ENCODE measurements at places on chromosomes 12 and 14.

GRCh38 chr14:73460691-73461127 lies 2.4 kb upstream of the NUMB start:
- no peak for DNase-seq

DNA sequence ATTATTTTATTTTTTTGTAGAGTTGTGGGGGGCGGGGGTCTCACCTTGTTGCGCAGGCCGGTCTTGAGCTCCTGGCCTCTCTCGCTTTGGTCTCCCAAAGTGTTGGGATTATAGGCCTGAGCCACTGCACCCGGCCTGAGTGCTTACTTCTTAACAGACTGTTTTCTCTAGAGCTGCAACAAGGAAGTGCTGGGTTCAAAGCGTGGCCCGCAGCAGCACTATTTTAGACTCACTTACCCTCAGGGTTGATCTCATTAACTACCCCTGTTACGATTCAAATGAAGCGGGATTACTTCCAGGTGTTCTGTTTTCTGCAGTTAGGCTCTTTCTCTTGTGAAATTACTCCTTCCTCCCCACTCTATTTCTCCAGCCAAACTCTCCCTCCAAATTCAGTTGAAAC lies 8.7 kb downstream of the A2ML1 start:
- no peak for DNase-seq

GRCh38 chr12:16504200-16504599 lies 101.8 kb downstream of the LMO3 start:
- no peak for DNase-seq

- no peak for DNase-seq
These were observed 125.9 kb downstream of the PRICKLE1 start for GRCh38 chr12:42463671-42464070.

DNA sequence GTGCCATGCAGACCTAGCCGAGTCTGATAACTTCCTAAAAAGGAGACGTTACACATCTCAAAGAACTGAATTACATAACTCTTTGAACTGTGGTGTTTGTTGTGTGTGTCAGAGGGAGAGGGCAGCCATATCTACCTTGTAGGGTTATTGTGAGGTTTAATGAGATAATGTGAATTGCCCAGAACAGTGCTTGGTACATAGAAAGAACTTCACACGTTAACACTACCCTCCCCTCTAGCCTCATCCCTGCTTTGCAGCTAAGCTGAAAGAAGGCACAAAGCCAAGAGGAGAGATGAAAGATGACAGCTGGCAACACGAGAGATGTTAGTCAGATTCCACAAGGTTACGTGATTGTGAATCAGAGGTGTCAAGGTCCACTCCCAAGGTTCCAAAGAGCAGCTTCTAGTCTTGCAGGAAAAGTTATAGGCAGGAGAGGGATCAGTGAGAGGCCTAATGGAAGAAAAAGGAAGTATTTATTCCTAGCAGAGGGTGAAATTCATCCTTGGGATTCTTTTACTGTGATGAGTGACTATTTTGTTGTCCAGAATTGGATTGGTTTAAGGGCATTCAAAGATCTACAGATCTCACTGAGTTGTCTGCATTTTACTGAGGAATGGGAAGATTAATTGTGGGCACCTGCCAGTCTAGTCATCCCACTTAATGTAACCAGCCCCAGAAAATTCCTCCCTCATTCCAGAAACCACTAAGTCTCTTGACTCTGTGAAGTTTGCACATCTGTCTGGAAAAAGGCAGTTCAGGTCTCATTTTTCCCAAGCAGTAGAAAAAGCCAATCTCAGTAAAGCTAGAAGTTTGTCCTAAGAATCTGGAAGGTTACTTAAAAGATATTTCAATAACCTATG lies 25.9 kb upstream of the WNK1 start:
- DNase-seq = no peak

GRCh38 chr12:121530600-121531355 lies 50.0 kb downstream of the KDM2B start:
- DNase-seq = no peak

GRCh38 chr14:57066463-57066862 lies 202.2 kb downstream of the EXOC5 start:
- DNase-seq = no peak

DNA sequence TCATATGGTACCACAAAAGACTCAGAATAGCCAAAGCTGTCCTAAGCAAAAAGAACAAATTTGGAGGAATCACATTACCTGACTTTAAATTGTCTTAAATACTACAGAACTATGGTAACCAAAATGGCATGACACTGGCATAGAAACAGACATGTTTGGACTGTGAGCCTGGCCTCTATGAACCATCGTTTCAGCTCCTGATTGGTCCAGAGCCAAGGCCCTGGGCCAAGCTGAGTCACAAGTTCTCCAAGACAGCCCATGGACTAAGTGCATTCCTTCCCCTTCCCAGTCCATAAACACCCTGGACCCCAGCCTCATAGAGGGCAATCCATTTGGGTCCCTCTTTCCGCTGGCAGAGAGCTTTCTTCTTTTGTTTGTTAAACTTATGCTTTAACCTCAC lies 12.1 kb upstream of the PRR4 start:
- DNase-seq = no peak

GRCh38 chr12:113676547-113676946 lies 204.9 kb upstream of the LHX5 start:
- no peak for DNase-seq

DNA sequence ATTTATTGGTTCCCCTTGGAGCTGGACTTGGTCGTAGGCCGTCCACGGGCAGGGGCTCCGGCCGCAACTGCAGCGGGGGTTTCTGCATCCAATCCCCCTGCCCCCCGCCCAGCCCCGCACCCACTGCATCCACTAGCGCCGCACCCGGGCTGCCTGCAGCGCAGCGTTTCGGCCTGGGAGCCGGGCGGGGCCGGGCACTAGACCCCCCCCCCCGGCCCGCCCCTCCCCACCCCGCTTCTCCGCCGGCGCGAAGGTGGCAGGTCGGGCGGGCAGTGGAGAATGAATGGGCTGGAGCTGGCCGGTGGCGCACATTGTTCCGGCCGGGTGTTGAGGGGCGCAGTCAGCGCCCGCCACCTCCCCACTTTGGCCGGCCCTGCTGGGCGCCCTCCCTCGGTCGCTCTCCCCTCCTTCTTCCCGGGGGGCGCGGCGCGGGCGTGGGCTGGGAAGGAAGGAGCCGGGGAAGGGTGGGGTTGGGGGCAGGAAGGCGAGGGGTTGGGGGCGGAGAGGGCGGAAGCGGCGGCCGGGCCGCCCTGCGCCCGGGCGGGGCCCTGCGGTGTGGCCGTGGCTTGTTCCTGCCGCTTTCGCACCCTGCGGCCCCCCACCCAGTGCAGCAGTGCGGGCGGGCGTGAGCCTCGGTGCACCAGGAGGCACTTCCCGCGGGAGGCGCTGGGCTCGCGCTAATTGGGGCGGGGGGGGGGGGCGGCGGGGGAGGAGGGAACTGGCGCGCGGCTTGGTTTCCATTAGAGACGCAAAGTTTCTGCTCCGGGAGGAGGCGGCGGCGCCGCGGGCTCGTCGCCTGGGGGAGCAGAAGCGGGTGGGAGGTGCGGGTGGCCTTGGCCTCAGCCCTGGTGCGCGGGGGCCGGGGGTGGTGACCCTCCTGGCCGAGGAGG lies 841 bp downstream of the CALM1 start:
- peak; percentile 86 for DNase-seq

DNA sequence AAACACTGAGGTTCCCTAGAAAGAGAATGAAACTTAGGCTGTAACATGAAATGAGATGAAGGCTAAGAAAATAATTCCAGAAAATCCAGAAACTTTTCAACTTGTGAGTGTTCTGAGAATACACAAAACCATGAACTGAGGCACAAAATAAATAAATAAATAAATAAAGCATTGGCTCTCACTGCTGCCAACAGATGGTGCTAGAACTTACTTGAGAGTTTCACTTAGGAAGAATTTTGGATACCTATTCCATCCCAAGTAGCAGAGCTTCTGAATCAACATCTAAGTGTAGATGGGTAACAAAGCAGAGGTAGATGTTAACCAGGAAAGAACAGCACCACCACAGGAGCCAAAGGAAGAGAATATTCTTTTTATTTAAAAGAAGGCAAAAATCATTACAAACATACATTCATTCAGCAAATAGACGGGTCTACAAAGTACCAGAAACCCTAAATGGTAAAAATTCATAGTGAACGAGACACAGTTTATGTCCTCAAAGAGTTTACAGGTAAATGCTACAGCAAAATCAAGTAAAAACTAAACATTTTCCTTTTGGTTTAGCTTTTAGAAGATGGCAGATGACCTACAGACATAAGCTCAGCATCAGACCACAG lies 16.7 kb downstream of the EPS8 start:
- DNase-seq = no peak

- no peak for DNase-seq
These were observed 20.9 kb downstream of the PDE6H start for GRCh38 chr12:14993537-14994266.

- no peak for DNase-seq
These were observed 310.3 kb downstream of the C12orf75 start for GRCh38 chr12:105640761-105641160.

All from pancreas (tissue), 10 donors.